ENCODE measurements at places on chromosomes 11 and 22.

GRCh38 chr11:120666121-120666639 lies 154.6 kb downstream of the GRIK4 start:
- no peak for DNase-seq

DNA sequence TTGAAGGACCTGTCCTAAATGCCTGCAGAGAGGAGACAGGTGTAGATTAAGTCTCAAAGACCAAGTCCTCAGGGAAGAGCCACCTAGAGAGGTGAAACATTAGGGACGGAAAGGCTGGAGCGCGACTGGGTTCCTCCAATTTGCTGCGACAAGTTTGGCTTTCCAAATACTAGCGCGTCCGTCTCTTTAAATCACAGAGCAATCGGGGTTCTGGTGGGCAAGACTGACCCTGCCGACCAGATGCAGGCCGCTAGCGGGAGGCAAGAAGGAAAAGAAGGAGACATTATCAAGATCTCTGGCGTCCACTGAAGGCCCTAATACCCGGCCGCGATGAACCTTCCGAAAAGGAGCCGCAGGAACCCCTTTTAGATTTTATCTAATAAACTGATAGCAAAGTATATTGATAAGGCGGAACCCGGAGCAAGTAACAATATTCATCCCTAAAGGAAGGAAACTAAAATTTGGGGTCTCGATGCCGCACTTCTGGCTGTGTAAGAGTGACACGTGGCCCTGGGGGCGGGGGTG lies 128.2 kb upstream of the C11orf58 start:
- no peak for DNase-seq

- DNase-seq: no peak
Observed at GRCh38 chr11:128892866-128893565, 1.9 kb downstream of the KCNJ5 start.

DNA sequence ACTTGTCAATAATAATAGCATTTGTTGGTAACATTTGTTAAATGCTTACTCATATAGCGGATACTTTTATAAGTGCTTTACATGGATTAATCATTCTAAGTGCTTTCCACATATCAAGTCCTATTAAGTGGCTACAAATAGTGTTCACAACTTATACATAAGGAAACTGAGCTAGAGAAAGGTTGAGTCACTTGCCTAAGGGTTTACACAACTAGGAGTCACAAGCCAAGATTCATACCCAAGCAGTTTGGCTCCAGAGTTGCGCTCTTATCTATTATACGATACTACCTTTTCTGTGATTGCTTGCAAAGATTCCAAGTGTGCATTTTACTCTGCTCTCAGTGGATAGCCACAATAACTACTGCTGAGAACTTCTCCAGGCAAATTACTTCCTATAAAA lies 215.9 kb upstream of the CCDC90B start:
- DNase-seq: no peak

GRCh38 chr11:107827041-107827440 lies 31.5 kb downstream of the SLC35F2 start:
- DNase-seq: no peak

GRCh38 chr11:90251599-90251998 lies 28.8 kb upstream of the CHORDC1 start:
- DNase-seq: no peak

DNA sequence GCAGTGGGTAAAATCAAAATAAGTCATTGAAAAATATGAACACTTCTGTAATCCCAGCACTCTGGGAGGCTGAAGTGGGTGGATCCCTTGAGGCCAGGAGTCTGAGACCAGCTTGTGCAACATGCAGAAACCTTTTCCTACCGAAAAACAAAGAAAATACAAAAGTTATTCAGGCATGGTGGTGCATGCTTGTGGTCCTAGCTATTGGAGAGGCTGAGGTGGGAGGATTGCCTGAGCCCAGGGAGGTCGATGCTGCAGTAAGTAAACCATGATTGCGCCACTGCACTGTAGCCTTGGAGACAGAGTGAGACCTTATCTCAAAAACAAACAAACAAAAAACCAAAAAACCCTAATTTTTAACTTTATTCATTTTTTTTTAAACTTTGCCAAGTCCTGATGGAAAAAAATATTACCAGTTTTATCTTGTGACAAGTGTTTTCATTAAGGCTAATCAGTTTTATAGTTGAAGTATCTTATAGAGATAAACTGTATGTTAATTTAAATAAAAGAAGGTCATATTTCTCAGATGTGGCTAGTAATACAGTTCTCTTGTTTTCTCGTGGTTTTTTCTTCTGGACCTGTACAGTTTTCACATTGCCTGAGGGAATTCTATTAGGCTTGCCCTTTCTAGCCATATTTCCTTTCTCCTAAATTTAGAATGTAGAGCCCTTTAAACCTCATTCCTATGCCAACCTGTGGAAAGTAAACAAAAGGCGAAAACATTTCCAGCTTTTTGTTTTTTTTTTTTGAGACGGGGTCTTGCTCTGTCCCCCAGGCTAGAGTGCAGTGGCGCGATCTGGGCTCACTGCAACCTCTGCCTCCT lies 9.4 kb downstream of the HIPK3 start:
- no peak for DNase-seq

DNA sequence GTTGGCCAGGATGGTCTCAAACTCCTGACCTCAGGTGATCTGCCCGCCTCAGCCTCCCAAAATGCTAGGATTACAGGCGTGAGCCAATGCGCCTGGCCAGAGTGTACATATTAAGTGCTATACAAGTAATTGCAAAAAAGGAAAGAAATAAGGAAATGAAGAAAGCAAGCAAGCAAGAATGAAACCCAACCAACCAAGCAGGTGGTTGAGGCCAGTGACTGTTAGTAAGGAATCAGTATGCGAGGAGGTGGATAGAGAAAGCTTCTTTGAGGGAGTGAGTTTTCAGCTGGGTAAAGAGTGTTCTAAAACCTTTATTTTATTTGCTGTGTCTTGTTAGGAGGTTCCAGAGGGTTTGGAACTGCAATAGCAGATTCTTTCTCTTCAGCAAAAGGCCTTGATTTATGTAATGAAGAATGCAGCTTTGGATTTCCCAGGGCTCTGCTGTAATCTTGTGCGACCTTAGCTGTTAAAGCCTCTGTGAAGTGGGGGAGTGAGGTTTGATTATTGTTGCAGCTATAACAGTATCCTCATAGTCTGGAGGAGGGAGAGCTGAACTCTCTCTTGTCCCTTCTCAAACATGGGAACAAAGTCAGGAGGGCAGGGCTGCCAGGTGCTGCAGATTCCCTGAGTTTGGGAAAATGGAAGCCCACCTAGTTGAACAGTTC lies 5.7 kb downstream of the AMPD3 start:
- DNase-seq: no peak

DNA sequence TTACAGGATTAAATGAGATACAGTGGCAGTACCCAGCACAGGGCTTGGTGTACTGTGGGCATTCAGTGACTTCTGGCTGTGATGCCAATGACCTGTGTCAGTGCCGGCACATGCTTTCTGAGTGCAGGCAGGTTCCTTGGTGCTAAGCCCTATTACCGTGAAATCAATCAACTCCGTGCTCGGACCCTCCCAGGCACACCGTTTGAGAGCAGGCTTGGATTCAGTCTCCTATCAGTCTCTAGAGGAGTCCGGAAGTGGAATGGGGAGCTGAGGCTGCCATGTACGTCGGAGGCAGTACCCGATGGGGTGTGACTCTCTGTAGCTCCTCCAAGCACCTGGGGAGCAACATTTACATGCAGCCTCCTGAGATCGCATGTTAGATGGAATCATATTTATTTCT lies 42.6 kb downstream of the CACNG2 start:
- no peak for DNase-seq

GRCh38 chr11:114216796-114217180 lies 79.4 kb upstream of the NNMT start:
- DNase-seq: no peak

- DNase-seq: no peak
Observed at GRCh38 chr11:7423946-7424345, 61.4 kb upstream of the OLFML1 start.

DNA sequence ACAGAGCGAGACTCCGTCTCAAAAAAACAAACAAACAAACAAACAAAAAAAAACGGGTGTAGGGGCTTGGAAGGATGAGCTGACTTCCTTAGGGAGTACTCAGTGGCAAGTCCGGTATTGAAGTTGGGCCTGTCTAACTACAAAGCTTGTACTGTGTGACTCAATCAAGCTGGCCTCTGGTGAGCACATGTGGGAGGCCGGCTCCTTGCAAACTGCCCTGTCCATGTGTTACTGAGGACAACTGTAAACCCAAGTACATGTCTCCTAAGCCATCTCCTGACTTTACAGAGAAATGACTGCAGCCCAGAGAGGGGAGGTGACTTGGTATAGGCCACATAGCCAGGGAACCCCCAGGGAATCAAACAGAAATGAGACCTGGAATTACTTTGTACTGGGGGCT lies 11.6 kb downstream of the RIBC2 start:
- no peak for DNase-seq

DNA sequence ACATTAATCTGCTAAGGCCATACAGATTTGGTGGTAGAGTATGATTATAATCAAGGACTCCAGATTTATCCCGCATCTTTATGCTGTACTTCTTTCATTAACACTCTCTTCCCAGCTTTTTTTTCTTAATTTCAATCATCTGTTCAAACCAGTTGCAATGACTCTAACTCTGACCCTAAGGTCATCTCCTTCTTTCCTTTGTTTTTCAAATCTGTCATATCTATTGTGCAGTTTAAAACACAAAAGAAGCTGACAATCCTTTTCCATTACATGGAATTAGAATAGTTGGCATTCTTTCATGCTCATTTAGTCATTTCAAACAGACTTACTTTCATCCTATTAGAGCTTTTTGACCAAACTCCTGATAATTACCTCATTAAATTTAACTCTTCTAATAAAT lies 53.6 kb upstream of the GRM5 start:
- DNase-seq: no peak

GRCh38 chr11:120448240-120448639 lies 63.3 kb upstream of the GRIK4 start:
- DNase-seq: no peak

DNA sequence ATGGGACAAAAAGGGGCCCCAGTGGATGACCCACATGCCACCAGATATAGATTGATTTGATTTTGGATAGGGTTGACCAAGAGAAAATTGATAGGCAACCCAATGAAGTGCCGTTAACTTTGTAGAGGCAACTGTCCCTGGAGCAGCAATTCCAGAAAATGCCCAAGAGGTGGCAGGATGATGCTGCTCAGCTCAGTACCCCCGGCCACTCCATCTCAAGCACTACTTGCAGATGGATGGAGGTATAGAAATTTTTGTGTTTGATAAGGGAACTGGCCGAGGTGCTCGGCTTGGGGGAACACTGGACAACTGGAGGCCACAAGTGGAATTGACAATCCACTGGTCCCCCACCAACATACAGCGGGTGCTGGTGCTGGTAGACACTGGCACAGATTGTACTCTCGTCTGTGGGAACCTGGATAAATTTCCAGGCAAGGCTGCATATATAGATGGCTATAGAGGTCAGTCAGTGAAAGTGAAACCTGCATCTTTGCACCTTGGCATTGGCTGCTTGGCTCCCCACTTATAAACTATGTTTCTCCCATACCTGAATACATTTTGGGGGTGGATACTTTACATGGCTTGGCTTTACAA lies 86.3 kb downstream of the CCDC83 start:
- no peak for DNase-seq

DNA sequence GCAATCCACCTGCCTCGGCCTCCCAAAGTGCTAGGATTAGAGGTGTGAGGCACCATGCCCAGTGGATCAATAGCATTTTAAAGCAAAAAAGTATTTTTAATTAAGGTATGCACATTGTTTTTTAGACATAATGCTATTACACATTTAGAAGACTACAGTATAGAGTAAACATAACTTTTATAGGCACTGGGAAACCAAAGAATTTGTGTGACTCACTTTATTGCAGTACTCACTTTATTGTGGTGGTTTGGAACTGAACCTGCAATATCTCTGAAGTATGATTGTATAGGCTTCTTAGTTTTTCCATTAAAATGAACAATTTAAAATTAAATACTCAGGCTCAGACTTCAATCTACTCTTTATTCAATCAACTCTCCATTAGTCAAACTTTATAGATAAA lies 17.5 kb upstream of the CD3E start:
- no peak for DNase-seq

DNA sequence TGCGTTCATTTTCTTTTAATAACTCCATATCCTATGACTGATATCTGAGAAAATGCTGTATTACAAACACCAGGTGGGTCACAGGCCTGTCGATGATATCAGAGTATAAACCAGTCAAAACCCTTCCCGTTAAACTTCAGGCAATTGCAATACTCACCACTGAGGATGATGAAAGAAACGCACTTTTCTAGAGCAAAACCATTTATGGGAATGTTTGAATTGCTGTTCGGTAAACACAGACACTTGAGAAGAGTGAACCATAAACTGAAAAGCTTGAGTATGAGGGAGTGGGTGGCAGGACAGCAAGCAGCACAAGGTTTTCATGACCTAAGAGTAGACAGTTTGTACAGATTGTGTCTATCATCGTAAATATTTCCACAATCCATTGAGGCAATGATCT lies 139.8 kb upstream of the CEP126 start:
- no peak for DNase-seq

GRCh38 chr11:12170501-12170900 lies 60.1 kb downstream of the MICAL2 start:
- no peak for DNase-seq

All from stimulated activated CD8-positive, alpha-beta memory T cell treated with anti-CD3 and anti-CD28 coated beads, Interleukin-2, amount 100 ng/mL, for 1 hour (primary cell).